Right cardiac atrium (tissue), 5 donors: ENCODE measurements at places on chromosomes 5 and 9.

DNA sequence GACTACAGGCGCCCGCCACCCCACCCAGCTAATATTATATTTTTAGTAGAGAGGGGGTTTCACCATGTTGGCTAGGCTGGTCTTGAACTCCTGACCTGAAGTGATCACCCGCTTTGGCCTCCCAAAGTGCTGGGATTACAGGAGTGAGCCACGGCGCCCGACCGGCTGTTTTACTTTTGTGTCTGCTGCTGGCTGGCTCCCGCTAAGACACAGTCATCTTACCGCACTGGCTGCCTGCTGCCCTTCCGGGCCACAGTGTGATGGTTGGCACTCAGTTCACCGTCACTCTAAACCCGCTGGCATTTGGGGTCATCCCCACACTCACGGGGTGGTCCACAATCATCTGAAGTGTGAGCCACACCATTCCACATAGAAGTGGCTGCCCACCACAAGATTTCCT is 93.7 kb downstream of the WDR41 start:
- no peak for DNase-seq

- DNase-seq = peak; percentile 48
Measured at GRCh38 chr5:174935854-174936474, 211.6 kb downstream of the MSX2 start.

GRCh38 chr9:109880276-109881169 is 100.5 kb downstream of the PALM2AKAP2 start:
- DNase-seq = no peak

- DNase-seq = no peak
Measured at GRCh38 chr5:116911074-116911473, 336.5 kb upstream of the SEMA6A start.

GRCh38 chr5:133825631-133826289 is 142.7 kb downstream of the C5orf15 start:
- peak; percentile 36 for DNase-seq
